Smooth muscle cell of the umbilical artery (primary cell): ENCODE measurements at places on chromosomes 16 and 17. TPM values are rescaled to one million over a fixed set of nuclear protein-coding genes. Genes with fewer than 3 reads are reported as not detected.

CLDN7 gene
- total RNA-seq, result 0.60 TPM in 1 of 2 replicates, not detected in the other

TSNAXIP1 gene
- 0.32 and 1.5 TPM in 2 replicates for total RNA-seq

PLA2G10 gene
- not detected in 2 replicates for total RNA-seq

NT5C3B gene
- total RNA-seq, result 35.4 and 44.5 TPM in 2 replicates

NPIPB13 gene
- total RNA-seq, result 1.4 and 1.8 TPM in 2 replicates

KCNJ18 gene
- not detected in 2 replicates for total RNA-seq
